HFFc6 (cell line): ENCODE measurements at places on chromosomes 3 and 15. TPM values are rescaled to one million over a fixed set of nuclear protein-coding genes. Genes with fewer than 3 reads are reported as not detected.

Gene NDN
- not detected in 3 replicates for total RNA-seq

Gene ALDH1A2
- not detected in 3 replicates for total RNA-seq

Gene CPN2
- total RNA-seq, result 0.14 to 0.24 TPM (median 0.21 TPM) in 3 replicates

Gene PLA2G4D
- not detected in 3 replicates for total RNA-seq

Gene SI
- not detected in 3 replicates for total RNA-seq
